ENCODE measurements at places on chromosomes 11 and 22.

- no peak for DNase-seq
Observed at GRCh38 chr22:23246982-23247766, 66.9 kb downstream of the BCR start.

GRCh38 chr22:27752141-27752540 lies 49.4 kb downstream of the MN1 start:
- no peak for DNase-seq

- DNase-seq = no peak
Observed at GRCh38 chr11:102853956-102854355, 10.5 kb upstream of the MMP3 start.

DNA sequence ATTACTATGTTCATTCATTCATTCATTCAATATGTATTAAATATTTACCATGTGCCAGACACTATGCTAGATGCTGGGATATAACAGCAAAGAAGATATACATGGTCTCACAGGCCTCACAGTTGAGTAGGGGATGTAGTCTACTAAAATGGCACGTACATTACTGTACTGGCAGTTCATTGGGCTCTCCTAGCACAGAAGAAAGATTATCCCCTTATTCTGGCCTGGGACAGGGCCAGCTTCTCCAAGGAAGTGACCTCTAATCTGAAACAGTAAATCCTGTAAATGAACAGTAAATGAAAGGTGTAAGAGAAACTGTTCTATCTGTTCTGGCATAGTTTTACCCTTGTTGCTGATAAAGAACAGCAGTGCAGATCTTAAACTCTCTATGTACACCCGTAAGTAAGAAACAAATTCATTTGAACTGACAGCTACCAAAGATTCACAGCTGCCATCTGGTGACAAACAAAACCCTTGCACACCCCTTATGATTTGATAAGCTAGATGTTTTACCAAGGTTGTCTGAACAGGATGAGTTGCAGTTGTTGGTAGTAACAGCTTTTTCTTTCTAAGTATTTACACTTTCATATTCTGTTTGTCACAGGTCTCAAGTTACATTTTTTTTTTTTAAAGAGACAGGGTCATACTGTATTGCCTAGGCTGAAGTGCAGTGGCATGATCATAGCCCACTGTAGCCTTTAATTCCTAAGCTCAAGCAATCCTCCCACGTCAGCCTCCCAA lies 263.1 kb downstream of the TMEM135 start:
- DNase-seq = no peak

DNA sequence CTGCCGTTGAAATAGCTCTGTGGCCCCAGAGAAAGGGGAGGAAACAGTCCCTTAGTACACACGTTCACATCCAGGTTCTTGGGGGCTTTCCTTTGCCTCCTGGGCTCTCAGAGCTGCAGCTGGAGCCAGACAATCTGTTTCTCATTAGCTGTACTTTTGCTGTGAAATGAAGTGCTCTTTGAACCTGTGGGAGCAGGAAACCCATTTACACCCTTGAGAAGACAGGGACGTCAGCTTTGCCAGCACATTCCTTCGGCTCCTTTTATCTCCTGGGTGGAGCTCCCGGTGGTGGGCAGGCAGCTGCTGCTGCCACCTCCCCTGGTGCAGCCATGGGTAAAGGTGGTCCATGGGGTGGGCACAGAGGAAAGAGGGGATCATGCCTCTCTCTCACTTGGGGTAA lies 80.6 kb upstream of the TIMP3 start:
- DNase-seq = peak; percentile 41

DNA sequence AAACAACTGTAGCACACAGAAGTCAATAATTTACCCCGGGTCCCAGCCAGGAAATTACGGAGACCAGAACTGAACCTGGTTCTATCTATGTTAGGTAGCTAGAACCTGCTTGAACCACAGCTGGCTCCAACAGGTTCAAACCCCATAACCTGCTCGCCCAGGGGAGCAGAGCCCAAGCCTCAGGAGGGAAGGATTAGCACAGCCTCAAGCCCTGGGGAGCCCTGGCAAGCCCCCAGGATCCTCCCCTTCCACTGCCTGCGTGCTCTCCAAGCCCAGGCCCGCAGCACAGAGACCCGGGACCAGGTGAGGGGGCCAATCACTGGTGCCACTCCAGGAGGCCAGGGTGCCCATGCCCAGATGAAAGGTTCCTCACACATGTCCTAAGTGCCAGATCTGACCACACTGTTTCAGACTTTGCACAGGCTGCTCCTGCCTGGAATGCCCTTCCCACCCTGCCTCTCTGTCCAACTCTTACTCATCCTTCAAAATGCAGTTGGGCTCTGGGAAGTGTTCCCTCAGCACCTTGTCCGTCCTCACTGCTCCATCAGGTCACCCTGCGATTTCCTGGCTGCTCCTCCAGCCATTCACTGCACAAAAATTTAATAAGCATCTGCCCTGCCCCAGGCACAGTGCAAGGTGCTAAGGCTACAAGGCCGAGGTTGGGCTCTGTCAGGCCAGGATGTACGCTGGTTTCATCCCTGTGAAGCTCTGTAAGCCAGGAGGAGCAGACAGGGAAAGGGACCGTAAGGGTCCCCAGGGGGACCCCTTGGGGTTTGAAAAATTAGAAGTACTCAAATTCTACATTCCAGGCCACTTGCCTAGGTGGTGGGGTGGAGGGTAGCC lies 32.2 kb downstream of the ARRB1 start:
- peak; percentile 44 for DNase-seq

DNA sequence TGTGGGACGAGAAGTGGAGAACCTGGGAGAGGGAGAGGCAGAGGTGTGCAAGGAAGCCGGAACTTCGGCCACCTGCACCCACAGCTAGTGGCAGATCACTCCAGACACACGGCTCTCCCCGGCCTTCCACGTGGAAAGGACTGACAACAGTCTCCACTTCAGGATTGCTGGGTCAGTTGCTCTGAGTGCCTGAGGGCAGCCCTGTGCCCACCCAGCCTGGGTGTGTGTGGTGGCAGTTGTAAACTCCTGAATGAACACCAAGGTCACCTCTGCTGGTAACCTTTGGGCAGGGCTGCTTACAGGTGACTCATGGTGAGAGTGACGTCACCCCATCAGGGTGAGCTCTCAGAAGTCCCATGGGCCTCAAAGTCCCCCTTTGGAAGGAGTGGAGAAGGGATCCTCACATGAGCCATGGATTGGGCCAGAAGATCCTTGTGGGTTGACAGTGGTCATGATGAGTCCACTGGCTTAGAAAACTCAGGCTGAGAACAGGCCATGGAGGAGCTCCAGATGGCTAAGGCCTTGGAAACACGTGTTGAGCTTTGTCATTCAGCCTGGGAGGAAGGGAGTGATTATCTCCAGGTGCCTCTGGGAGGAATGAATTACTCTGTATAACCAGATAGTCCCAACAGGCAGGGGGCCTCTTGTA lies 71.3 kb downstream of the BCR start:
- DNase-seq = peak; percentile 18

DNA sequence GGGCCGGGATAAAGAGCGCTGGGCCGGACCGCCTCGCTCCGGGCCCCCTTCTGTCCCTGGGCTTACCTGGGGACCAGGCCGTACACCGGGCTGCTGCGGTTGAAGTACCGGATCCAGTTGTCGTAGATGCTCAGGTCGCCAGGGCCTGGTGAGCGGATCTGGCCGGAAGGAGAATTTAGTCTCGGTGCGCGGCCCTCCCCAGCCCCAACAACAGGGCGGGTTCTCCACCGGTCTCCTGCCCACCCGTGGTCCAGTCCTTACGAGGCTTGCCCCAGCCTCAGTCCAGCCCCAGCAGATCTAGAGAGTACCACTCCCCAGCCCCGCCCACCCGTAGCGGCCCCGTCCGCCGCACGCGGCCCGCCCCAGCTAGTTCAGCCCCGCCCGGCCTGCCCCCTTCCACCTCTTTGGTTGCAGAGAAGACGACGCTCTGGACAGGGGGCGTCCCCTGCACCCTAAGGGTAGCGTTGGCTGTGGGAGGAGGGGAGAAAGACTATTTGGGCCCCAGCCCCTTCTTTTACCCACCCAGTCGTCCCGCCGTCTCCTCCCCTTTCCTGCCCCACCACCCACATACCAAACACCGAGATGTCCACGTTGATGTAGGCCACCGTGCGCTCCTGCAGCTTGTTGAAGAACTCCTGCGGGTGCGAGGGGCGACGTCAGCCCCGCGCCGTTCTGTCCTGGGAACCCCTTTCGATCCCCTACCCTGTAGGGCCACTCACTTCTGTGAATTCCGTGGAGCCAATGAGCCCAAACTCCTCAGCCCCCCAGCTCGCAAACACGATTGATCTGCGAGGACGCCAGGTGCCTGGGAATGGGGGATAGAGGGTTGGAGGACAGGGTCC lies 6.8 kb downstream of the SAC3D1 start:
- DNase-seq = no peak

GRCh38 chr11:67581469-67581868 lies 2.1 kb upstream of the GSTP1 start:
- DNase-seq = no peak

- no peak for DNase-seq
Observed at GRCh38 chr11:114066046-114066648, 6.6 kb downstream of the ZBTB16 start.

DNA sequence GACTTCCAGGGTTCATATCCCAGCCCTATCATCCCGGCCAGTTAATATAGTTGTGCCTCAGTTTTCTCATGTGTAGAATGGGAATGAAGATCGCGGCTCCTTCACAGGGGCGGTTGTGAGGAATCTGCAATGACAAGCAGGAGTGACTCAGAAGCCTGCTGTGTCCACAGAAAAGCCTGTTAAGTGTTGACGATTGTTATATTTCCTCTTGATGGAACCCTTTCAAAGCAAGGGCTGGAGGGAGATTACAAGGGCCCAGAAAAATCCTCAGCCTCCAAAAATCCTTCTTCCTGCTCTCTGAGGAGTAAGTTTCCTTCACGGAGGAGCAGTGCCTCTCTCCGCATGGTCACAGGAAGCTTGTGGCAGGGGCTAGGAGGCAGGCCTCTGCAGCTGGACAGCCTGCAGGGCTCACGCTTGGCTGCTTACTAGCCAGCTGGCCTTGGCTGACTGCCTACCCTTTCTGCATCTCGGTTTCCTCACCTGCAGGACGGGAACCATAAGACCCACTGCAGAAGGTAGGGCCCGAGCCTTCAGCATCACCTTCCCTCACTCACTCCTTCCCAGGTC lies 63.4 kb downstream of the CACNG2 start:
- no peak for DNase-seq

DNA sequence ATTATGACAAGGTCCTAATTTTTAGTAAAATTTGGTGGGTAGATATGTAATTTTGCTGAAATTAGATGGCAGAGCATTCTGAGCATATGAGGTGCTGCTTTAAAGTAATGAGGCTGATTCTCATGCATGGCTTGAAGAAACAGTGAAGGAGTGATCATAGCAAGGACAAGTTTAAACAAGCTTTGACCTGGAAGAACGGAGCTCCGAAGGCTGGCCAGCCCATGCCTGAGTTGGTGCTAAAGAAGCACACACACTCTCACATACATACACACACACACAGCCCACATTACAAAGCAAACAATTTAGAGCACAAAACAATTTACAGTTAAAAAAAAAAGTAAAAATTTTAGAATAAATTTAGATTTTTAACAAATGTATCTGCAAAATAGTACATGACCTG lies 150.7 kb downstream of the DCDC1 start:
- DNase-seq = no peak

- DNase-seq = no peak
Observed at GRCh38 chr11:16781936-16782919, 43.8 kb downstream of the C11orf58 start.

- no peak for DNase-seq
Observed at GRCh38 chr11:68263444-68264035, 8.2 kb downstream of the C11orf24 start.

DNA sequence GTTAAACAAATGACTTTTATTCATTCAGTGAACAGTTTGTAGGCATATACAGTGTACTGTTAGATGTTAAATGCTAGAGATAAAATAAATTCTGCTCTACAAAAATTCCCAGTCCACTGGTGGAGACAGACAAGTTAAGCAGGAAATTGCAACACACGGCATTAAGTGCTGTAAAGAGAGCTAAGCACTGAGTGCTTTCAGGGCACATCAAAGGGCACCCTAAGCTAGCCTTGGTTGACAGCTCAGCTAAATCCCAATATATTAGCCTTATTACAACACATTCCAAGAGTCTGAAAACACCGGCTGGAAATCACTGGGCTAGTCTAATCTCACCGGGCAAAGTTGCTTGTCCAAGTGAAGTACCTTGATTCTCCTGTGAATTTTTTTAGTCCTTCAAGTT lies 55.1 kb downstream of the NOX4 start:
- peak; percentile 4 for DNase-seq

DNA sequence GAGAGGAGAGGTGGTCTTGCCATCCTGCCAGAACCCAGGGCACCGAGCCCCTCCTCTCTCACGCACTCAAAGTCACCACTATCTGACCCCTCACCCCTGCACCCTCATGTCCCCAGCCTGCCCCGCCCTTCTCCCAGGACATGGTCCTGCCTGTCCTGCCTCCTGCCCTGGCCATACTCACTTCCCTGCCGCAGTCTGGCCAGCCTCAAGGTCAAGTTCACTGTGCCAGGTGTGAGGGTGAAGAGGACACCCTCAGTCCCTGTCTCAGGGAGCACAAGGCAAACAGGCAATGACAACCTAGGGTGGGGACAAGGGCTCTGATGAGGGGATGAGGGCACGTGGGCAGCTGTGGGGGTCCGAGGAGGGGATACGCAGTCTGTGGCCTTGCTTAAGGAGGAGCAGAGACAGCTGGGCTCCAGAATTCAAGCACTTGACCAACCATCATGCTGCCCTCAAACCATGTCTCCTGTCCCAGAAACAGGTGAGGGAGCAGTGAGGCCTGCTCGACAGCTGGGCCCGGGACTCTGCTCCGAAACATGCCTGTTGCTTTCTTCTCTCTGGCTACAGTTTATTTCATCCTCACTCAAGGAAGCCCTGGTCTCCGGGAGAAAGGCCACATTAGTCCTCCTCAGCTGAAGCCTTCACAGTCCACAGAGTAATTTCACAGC lies 36.6 kb downstream of the PDGFB start:
- no peak for DNase-seq

- DNase-seq = no peak
Observed at GRCh38 chr11:63698976-63699733, 17.9 kb downstream of the RTN3 start.

- no peak for DNase-seq
Observed at GRCh38 chr11:128592454-128592853, 5.1 kb upstream of the ETS1 start.

DNA sequence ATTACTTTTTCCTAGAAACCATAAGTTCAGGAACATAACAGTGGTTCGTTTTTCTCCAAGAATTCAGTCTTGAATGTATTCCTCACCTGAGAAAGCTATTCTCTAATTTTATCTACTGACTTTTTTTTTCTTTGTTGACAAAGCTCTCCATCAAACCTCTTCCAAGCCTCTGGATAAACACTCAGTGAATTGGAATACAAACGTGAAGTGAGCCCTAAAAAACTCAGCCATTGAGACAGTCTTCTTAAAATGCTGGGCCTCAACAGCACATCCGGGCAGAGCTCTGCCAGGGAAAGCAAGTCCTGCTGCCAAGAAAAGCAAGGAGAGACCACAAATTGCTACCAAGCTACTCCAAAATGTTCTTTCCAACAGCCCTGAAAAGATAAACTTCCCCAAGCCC lies 7.7 kb upstream of the SLC1A2 start:
- peak; percentile 33 for DNase-seq

- no peak for DNase-seq
Observed at GRCh38 chr22:42819412-42820044, 37.5 kb downstream of the ARFGAP3 start.

GRCh38 chr22:36065775-36066544 lies 37.3 kb upstream of the RBFOX2 start:
- peak; percentile 98 for DNase-seq

Measured in EL (cell line).